Calu3 (cell line): ENCODE measurements at places on chromosomes 3 and 15.

DNA sequence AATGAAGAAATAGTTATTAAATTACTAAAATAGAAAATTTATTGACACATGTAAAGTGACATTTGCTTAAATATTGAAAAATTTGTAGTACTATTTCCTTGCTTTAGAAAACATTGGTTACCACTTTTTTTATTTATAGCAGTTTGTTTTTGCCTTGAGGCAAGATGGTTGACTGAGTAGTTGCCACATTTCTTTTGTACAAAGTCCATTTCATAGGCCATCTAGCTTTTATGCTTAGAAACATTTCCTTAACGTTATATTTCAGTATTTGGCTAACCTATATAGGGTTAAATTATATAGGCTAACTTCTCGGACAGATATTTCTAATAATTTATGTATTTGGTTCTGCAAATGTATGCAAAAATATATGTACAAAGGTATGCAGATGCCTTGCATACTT, 17.1 kb downstream of the CTNNB1 start:
- no peak for DNase-seq

- no peak for DNase-seq
Observed at GRCh38 chr15:52658955-52659354, 20.2 kb downstream of the ATOSA start.

- DNase-seq = no peak
Observed at GRCh38 chr3:46462111-46462510, 2.6 kb downstream of the LTF start.

DNA sequence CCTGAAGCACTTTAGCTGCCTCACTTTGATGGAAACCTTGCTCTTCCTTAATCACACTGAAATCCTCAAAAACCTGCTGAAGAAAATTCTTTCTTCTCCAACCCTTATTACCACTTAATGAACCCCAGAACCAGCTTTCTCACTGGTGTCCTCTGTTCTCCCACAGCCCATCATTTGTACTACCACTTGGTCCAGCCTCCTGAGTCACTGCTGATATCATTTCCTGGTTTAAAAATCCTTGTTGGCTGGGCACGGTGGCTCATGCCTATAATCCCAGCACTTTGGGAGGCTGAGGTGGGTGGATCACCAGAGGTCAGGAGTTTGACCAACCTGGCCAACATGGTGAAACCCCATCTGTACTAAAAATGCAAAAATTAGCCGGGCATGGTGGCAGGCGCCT, 418.6 kb upstream of the KCNMB2 start:
- no peak for DNase-seq
